Activated effector memory CD4-positive, alpha-beta T cell treated with Interleukin-2 at 50 U/mL for 16 hours (primary cell): ENCODE measurements at places on chromosomes 3 and 15.

DNA sequence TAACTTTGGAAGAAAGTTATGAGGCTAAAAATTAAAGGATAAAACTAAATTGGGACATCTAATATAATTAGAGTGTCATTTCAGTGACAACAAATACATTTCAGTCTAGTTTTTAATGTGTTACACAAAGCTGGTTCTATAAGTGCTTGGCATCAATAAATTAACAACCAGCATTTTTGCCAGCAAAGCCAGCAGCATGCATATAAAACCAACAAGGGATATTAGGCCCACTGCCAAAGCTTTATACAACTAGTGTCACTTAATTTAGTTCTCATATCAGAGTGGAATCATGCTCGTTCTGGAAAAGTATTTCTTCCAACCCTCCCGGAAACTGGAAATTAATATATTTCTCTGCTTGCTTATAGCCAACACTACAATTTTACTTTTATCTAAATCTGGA lies 88.8 kb downstream of the THBS1 start:
- no peak for DNase-seq

DNA sequence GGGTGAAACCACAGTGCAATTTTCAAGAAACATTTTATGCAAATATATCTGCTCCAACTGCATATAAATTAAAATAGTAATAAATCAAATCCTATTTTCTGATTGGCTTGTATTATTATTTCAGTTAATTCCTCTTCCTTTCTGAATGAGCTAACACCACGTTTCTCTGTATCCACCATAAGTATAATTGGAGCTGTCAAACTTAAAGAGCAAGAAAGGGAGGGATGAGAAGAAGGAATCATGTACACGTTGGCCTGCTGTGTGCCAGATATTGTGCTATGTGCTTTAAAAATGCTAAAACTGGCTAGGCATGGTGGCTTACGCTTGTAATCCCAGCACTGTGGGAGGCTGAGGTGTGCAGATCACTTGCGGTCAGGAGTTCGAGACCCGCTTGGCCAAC lies 180.0 kb downstream of the MAGI1 start:
- DNase-seq, result no peak

DNA sequence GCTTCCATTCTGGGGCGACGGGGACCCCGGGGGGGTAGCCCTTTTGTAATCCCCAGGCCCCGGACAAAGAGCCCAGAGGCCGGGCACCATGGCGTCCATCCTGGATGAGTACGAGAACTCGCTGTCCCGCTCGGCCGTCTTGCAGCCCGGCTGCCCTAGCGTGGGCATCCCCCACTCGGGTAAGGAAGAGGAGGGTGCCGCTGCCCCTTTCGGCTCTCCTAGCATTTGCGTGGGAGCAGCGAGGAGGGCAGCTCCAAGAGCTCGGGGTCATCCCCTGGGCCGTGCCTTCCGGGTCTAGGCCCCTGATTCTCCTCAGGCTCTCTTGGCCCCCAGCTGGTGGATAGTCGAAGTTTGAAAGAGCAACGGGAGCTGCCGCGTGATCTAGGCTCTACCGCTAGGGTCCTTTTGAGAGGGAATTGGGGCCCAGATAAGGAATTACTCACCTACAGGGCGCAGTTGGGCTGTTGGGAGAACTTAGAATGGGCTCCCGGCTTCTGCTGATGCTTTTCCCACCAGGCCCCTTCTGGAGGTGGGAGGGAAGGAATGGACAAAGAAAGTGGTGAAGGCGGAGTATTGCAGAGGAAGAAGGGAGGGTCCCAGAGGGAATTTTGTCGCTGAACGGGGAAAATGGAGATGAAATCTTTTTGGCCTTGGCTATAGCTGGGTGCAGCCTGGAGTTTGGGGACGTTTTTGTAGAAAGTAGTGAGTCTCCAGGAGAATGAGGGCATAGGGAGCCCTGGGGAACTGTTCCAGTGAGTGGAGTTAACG lies 615 bp downstream of the VPS18 start:
- peak; percentile 38 for DNase-seq

DNA sequence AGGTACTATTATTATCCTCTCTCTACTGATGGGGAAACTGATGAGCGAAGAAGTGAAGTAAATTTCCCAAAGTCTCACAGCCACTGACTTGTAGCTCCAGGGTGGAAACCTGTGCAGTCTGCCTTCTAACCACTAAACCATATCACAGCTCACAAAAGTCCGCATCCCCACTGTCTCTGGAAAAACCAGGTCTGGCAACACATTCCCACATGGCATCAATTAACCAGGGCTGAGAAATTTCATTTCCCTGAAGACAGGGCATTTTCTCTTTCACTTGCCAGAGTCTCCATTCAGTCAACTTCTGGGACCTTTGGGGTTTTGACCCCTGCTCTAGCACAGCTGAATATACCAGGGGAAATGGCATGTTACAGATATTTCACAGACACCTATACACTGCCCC lies 26.5 kb downstream of the FBXO40 start:
- DNase-seq, result no peak

GRCh38 chr15:41465822-41466421 lies 27.8 kb upstream of the ITPKA start:
- DNase-seq, result no peak

DNA sequence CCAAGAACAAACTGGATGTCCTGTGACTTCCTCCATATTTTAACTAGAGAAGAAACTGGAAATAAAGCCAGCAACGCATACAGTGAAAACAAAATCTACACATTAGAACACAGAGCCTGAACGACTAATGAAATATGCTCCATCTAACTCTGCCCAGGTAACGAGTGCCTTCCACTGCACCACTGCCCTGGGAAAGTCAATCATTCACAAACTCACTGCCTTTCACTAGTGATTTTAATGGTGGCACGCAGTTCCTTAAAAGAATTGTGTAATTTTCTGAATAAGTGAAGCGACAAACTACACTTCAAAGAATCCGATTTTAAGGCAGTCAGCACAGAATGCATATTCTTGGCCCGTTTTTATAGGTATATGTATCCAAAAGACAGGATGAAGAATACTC lies 416.0 kb downstream of the SHQ1 start:
- DNase-seq, result no peak

DNA sequence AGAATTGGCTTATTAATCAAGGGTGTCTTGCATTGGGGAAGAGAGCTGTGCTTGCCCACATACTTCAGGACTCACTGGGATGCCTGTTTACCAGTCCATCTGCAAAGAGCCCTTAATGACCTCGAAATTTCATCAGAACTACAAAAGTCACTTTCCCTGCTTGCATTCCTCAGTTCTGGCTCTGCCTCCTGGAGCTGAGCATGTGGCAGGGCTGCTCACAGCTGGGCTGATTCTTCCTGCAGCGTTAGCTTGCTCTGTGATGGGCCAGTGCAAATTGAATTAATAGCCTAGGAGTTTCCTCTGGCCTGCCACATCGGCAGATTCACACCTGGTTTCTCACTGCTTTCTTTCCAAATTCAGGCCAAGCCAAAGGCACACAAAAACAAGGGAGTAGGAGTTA lies 108.9 kb downstream of the DUT start:
- DNase-seq, result no peak

DNA sequence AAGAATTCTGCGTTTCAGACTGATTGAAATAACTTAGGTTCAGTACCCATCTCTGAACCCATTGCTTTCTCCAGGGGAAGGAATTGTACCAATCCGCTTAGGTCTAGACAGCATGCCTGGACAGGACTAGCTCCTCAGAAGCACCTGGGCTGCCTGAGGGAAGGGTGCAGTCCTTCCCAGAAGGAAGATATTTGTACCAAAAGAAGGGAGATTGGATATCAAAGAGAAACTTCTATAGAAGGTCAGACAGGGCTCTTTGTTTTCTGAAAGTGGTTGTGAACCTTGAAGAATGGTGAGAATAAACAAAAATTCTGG lies 133.8 kb upstream of the LRTM1 start:
- DNase-seq, result no peak

GRCh38 chr15:69232765-69233164 lies 65.9 kb upstream of the PAQR5 start:
- DNase-seq, result no peak

GRCh38 chr15:65212097-65212496 lies 824 bp upstream of the CILP start:
- DNase-seq, result no peak

- no peak for DNase-seq
Measured at GRCh38 chr3:30984855-30985749, 90.6 kb upstream of the GADL1 start.

DNA sequence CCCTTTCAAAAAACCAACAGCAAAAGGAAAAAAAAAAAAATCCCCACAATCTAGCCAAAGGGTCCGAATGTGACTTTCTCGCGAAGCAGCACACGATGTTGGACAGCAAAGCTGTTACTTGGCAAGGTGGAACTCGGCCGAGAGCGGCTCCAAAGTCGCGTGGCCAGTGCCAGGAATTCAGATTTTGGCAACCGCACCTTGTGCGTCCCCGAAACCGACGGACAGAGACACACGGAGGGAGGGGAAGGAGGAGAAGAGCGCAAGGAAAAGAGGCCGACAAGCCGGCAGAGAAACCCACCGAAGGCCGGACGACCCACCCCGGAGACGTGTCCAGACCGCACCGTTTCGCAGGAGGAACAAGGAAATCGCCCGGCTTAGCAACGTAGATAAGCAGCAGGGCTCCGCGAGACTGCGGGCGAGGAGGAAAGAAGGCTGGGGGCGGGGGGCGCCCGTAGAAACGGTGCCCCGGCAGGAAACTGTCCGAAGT lies 517.3 kb downstream of the MECOM start:
- no peak for DNase-seq

DNA sequence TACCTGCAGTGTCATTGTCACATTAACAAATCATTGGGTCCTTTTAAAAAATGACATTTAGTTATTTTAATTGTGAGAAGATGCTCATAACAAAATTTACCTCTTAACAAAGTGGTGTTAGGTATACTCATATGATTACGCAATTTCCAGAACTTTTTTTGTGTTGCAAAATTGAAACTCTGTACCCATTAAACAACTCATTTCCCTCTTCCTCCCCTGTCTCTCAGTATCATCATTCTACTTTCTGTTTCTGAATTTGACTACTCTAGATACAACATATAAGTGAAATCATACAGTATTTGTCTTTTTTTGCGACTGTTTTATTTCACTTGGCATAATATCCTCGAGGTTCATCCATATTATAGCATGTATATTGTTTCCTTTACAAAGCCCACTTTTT lies 58.7 kb upstream of the CHST2 start:
- no peak for DNase-seq

- no peak for DNase-seq
Measured at GRCh38 chr3:42032693-42033349, 58.3 kb upstream of the TRAK1 start.

- no peak for DNase-seq
Measured at GRCh38 chr3:50214824-50215223, 9.8 kb downstream of the SLC38A3 start.

- DNase-seq, result no peak
Measured at GRCh38 chr3:155938409-155938808, 68.0 kb downstream of the GMPS start.

DNA sequence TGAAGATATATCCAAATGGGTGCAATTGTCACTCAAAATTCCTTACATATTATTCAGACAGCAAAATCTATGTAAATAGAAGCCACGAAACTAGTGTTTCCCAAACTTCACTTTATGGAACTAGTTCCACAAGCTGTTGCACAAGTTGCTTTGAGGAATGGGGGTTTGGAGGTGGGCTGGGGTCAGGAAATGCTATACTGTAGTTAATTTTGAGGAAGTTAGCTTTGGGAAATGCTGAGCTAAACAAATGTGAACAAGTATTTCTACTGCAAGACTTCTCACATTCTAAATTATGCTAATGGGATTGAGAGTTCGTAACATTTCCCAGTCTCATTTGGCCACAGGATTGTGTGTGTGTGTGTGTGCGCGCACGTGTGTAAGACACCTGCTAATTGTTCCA lies 28.7 kb upstream of the SAMMSON start:
- no peak for DNase-seq

- DNase-seq, result no peak
Measured at GRCh38 chr3:37017683-37018082, 24.4 kb downstream of the MLH1 start.

GRCh38 chr3:13519006-13519791 lies 29.7 kb upstream of the FBLN2 start:
- DNase-seq, result no peak

- DNase-seq, result no peak
Measured at GRCh38 chr3:56918111-56918568, 116.4 kb upstream of the ARHGEF3 start.

DNA sequence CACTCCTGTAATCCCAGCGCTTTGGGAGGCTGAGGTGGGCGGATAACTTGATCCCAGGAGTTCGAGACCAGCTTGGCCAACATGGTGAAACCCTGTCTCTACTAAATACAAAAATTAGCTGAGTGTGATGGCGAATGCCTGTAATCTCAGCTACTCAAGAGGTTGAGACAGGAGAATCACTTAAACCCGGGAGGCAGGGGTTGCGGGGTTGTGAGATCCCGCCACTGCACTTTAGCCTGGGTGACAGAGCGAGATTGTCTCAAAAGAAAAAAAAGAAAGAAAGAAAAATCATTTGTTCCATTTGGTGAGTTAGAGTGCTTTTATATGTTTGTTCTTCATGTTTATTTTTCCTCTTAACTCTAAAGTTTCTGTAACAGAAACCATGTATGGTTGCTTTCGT lies 7.3 kb downstream of the NCK1 start:
- no peak for DNase-seq

GRCh38 chr3:104367000-104367399 lies 999.7 kb upstream of the ALCAM start:
- DNase-seq, result no peak

DNA sequence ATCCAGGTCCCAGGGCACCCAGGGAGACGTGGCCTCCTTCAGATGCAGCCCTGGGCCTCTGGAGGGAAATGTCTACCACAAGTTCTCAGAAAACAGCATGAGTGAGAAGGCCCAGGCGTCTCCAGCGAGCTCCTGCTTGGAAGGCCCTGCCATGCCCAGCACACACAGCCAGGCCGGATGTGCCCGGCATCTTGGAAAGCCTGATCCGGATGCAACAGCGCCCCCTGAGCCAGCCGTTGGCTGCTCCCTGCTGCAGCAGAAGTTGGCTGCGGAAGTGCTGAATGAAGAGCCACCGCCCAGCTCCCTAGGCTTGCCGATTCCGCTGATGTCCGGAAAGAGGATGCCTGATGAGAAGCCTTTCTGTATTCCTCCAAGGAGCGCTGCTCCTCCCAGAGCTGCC lies 856 bp downstream of the NPAP1 start:
- DNase-seq, result no peak

DNA sequence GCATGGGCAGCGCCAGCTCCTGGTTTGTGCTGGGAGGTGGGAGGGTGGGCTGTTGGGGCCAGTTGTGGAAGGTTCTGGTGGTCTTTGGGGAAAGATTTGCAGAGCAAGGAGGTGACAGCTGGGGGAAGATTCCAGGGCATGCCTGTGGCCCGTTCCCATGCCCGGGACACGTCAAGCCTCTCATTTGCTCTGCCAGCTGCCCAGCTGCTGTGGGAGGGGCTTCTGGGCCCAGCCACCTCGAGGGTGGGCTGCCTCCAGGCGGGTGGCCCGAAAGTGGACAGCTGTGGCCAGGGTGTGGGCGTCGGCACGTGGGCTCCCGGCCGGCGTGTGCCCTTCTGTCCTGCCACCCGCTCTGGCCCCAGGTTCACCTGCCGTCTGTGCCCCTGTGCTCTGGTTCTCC lies 17.2 kb downstream of the PLXNA1 start:
- no peak for DNase-seq
